ENCODE measurements at places on chromosomes 4 and X.

GRCh38 chr4:174523025-174523693 is 871 bp upstream of the HPGD start:
- DNase-seq, result no peak

GRCh38 chr4:163484906-163485305 is 9.6 kb upstream of the TMA16 start:
- DNase-seq, result no peak

DNA sequence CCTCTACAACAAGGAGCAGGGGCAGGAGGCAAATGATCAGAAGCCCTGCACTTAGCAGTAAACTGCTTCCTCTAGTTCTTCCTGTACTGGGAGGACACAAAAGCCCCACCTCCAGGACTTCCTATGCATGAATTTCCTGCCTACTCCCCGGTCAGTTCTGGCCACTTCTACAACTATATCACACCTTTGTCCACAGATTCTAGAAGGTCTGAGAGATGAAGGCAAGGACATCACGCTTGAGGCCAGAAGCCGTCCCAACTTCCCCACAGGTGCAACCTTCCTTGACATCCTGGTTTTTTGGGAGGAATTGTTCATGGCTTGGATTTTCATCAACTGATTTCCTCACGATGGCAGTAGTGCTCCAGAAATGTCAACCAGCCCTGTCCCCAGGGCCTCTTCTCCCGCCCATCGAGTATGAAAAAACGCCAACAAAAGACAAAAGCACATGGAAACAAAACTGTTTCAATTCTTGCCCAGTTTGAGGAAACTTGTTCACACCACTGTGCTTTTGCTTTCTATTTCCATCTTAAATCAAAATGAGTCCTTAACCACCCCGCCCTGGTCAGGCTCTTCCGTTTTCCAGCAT is 206.5 kb upstream of the STK26 start:
- no peak for DNase-seq

DNA sequence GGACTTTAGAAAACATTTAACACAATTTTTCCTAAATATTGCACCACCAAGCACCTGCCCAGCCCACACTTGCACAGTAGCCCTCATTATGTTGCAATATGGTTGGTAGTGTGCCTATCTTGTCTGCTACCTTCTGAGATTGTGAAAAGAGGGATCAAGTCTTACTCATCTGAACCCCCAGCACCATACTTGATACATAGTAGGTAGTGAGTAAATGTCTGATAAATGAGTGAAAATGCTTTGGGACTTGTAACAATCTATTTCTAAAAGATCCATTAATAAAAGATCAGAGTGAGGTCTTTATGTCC is 118.4 kb upstream of the MED14 start:
- no peak for DNase-seq

GRCh38 chr4:43238585-43238984 is 346.1 kb downstream of the GRXCR1 start:
- DNase-seq, result no peak

GRCh38 chr4:76607266-76607799 is 172.3 kb downstream of the SHROOM3 start:
- DNase-seq, result no peak

DNA sequence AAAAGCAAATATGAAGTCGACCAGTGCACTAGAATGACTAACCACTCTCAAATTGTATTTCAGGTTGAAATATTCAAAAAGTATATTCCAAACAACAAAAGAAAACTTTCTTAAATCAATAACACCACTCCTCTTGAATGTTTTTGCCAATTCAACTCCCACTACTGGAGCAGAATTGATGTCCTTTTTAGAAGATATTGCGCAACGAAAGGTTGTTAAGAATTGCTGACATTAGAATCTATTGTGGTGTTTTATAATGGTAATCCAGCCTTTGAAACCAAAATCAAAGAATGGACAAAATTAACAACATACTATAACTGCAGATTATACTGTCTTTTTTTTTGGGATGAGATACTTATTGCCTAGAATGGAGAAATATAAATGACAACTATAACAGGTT is 331.3 kb downstream of the GRXCR1 start:
- DNase-seq, result no peak

DNA sequence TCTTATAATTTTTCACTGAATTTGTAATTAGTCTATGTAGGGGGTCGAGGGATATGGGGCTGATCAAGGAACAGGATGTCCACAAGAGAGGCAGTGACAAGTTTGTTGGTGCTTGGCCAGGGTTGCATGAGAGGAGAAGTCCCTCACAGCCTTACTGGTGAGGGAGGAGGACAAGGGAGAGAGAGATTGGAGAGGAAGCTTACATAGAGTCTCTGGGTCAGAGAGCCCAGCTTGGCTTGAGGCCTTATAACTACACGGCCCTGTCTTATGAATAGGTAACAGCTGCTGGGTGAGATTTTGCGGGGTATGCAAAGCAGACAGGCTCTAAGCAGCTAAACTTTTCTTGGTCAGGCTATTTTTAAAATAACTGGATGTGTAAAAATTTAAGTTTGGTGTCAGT is 37.9 kb upstream of the OTUD4 start:
- DNase-seq, result no peak

DNA sequence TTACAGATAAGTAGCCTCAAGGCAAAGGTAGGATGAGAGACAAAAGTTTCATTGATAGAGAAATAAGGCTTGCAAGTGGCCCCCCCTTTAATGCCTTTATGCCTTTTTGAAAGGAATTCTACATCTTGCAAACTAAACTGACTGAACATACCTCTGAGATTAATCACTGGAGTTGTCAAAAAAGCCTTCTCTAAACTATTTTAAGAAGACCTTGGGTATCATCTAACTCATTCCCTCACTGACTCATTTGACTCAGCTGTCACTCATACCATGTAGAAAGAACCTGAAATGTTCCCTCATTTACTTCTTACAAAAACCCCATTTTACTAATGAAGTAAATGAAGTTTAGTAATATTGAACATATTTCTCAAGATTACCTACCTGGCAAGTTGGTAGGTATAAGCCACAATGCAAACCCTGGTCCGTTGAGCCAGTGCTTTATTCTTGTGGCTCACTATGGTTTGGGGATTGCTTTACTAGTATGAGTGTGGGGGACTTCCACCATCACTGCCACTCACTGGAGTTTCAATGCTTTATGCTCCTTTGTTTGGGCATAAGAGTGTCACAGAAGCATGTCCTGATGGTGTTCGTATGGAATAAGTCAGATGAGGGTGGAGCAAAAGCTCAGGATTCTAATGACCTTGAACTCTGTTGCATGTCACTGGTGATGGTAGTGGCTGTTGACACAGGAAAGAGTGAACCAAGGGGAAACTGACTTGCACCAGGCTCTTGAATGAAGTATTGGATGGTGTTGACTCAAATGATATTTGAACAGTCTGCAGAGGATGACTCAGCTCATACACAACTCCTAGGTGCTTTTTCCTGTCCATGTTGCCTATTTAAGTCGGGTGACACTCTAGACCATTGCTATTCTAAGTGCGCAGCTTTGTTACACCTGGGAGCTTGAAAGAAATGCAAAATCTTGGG is 305.5 kb upstream of the EMCN start:
- no peak for DNase-seq

GRCh38 chr4:71334465-71334882 is 4.3 kb upstream of the SLC4A4 start:
- no peak for DNase-seq

All from Right ventricle myocardium inferior (tissue), 1 donor.